ENCODE measurements at places on chromosomes 7 and 10.

GRCh38 chr10:34681933-34682332 lies 133.2 kb downstream of the PARD3 start:
- DNase-seq = no peak

GRCh38 chr10:91082447-91082846 lies 138.0 kb upstream of the PCGF5 start:
- DNase-seq = no peak

GRCh38 chr7:74183653-74184450 lies 9.7 kb downstream of the EIF4H start:
- DNase-seq = no peak

DNA sequence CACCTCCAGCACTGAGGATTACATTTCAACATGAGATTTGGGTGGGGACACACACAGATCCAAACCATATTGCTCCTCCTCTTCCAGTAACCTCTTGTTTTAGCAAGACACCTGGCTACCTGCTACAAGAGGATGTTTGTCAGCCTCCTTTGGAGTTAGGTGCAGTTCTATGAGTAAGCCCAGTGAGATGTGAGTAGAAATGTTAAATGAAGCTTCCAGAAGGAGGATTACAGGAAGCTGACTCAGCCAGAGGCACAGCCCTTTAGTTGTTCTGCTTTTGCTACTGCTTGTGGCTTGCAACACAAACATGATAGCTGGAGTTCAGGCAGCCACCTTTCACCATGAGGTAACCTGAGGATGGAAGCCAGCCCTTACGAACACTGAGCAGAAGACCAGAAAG lies 382.7 kb upstream of the RNF32 start:
- DNase-seq = no peak

GRCh38 chr7:37482953-37483352 lies 34.3 kb upstream of the ELMO1 start:
- DNase-seq = no peak

GRCh38 chr7:15288741-15289140 lies 273.1 kb downstream of the AGMO start:
- DNase-seq = no peak

DNA sequence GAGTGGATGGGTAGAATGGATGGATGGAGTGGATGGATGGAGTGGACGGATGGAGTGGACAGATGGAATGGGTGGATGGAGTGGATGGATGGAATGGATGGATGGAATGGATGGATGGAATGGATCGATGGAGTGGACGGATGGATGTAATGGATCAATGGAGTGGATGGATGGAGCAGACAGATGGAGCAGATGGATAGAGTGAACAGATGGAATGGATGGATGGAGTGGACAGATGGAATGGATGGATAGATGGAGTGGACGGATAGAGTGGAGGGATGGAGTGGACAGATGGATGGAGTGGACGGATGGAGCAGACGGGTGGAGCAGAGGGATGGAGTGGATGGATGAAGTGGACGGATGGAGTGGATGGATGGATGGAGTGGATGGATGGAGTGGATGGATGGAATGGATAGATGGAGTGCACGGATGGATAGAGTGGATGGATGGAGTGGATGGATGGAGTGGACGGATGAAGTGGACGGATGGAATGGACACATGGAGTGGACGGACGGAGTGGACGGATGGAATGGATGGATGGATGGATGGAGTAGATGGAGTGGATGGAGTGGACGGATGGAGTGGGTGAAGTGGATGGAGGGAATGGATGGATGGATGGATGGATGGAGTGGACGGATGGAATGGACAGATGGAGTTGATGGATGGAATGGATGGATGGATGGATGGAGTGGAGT lies 260.3 kb upstream of the C7orf33 start:
- no peak for DNase-seq

- no peak for DNase-seq
Observed at GRCh38 chr7:20503278-20503950, 112.1 kb upstream of the ABCB5 start.

- DNase-seq = no peak
Observed at GRCh38 chr10:34609287-34609940, 205.7 kb downstream of the PARD3 start.
